ENCODE measurements at places on chromosomes 16 and 17.

- no peak for DNase-seq
These were observed 140.5 kb upstream of the CRHR1 start for GRCh38 chr17:45643591-45643990.

DNA sequence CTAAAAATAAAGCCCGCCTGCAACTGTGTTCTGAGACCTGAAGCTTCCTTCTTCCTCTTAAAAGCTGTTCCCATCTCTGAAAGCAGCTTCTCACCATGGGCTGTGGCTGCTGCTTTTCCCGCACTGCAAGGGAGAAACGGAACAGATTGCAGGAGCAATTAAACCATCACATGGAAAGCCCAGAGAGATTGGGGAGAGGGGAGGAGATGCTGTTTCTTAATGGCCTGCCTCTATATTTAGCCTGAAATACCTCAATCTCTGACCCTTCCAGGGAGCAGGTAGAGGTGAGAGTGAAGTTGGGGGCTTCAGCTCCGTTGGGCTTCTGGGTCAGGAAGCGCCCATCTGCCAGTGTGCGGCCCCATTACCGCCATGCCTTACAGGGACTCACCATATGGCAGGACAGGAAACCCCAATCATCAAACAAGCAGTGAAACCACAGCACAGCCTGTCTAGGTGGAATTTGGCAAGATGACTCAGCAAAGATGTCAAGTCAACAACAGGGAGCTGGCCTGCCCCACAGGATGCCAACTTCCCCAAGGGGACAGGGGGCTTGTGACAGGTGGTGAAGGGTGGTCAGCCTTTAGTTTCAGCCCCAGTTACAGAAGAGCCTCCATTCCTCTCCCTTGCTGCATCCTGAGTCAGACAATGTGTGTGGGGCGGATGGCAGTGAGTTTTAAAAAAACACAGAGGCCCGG is 286.6 kb upstream of the CCL2 start:
- no peak for DNase-seq

GRCh38 chr17:52790359-52790955 is 631.9 kb upstream of the CA10 start:
- DNase-seq = no peak

GRCh38 chr17:28549236-28550132 is 2.9 kb downstream of the UNC119 start:
- peak; percentile 31 for DNase-seq
